ENCODE measurements at places on chromosomes 3 and 15. TPM values are rescaled to one million over a fixed set of nuclear protein-coding genes. Genes with fewer than 3 reads are reported as not detected.

DNA sequence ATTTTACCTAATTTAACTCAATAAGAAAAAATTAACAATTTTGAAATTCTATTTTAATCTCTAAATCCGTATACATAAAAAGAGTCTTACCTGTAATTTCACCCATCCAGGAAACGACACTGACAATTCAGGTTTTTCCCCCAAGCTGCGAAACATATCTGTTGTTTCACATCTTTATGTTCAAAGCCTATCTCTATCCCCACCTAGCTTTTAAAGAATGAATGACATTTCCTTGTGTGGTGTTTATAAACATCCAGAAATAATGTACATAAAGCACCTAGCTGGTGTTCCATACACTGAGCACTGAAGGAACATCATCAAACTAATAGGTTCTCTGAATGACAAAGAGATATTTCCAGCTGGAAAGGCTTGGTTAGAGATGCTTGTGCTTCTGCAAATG, 867.8 kb downstream of the SQOR start:
- no peak for DNase-seq

- DNase-seq = no peak
Measured at GRCh38 chr15:85026304-85027032, 44.8 kb downstream of the PDE8A start.

DNA sequence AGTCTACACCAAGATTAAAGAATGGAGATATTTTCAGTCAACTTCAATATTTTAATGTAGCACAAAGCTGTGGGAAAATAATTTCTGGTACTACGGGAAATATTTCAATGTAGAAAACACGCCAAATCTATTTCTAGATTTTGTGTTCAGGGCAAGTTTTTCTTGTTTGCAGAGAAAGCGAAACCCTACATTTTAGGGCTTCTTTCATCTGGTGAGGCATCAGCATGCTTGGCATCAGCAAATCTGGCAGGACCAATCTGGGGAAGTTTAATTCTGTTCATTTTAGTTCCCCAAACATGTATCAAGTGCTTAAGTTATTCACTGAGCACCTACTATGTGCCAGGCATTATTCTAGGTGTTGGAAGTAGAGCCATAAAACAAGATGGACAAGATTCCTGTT, 30.3 kb downstream of the CLRN1 start:
- DNase-seq = no peak

- DNase-seq = no peak
Measured at GRCh38 chr3:48762816-48763215, 45.8 kb upstream of the IP6K2 start.

Gene USP19
- total RNA-seq = 66.9 TPM
